Stimulated activated CD4-positive, alpha-beta T cell treated with anti-CD3 and anti-CD28 coated beads, Interleukin-4, amount 100 ng/mL, for 24 hours (primary cell): ENCODE measurements at places on chromosomes 2 and 18.

GRCh38 chr18:985212-985661, 80.6 kb downstream of the ADCYAP1 start:
- DNase-seq: no peak

GRCh38 chr18:79642626-79643025, 37.0 kb upstream of the CTDP1 start:
- DNase-seq: no peak

DNA sequence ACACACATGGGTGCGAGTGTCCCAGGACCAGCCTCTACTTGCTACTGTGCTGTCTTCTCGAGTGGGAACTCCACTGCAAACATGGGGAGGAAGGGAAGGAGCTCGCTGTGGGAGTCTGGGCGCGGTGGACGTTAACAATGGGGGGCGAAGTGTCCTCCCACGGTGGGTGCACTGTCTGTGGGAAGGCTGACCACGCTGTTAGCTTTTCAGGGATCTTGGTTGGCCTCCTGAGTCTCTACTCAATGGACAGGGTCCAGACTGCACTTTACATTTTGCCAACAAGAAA, 146.7 kb downstream of the MBP start:
- DNase-seq: no peak

DNA sequence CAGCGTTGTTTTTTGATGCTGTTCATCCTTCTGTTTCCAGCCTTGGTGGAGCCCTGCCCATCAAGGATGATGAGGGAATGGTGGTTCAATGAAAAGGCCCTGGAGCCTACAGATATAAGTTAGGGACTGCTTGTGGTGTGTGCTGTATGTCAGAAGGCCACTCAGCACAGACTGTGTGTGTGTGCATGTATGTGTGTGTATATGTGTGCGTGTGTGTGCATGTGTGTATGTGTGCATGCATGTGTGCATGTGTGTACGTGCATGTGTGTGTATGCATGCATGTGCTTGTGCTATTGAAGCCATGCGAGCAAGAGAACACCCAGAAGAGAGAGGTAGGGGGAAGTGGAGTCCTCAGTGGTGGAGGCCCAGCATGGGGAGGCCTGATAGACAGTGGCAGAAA, 304.9 kb downstream of the CYP26B1 start:
- no peak for DNase-seq

- DNase-seq: no peak
Measured at GRCh38 chr2:150482667-150483400, 4.6 kb downstream of the RND3 start.

GRCh38 chr2:165505514-165505913, 36.0 kb downstream of the CSRNP3 start:
- no peak for DNase-seq
